Fibroblast of lung (primary cell): ENCODE measurements at places on chromosomes 4 and X. TPM values are rescaled to one million over a fixed set of nuclear protein-coding genes. Genes with fewer than 3 reads are reported as not detected.

The RAPGEF2 gene
- 39.7 and 45.5 TPM in 2 replicates for polyA plus RNA-seq

The FAM184B gene
- not detected in 2 replicates for polyA plus RNA-seq

GRCh38 chrX:49292400-49293362, 10.8 kb upstream of the GAGE10 start:
- DNase-seq: no peak

GRCh38 chr4:39384563-39384962, 18.4 kb upstream of the RFC1 start:
- DNase-seq: no peak

GRCh38 chrX:38260231-38260630, 39.6 kb upstream of the SRPX start:
- no peak for DNase-seq

DNA sequence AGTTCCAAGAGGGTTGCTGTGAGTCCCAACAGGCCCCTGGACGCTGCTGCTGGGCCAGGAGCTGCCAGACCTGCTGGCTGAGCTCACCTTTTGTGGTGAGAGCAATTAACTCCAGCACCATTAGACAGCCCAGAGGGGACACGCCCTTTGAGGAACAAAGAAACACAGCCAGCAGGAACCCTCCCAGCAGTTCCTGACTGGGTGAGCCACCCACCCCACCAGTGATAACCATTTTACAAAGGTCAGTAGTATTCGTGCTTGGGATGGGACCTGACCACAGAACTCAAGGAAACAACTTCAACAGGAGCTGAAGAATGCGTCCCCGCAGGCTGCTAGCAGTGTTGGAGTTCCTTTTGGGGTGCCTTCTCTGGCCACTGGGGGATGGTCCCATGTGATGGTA, 38.8 kb upstream of the AFAP1 start:
- DNase-seq: no peak
